ENCODE measurements at places on chromosomes 5 and 9.

- no peak for DNase-seq
These were observed 180.6 kb downstream of the GABRG2 start for GRCh38 chr5:162248107-162248713.

GRCh38 chr9:13282998-13283397, 3.5 kb upstream of the MPDZ start:
- DNase-seq = no peak

DNA sequence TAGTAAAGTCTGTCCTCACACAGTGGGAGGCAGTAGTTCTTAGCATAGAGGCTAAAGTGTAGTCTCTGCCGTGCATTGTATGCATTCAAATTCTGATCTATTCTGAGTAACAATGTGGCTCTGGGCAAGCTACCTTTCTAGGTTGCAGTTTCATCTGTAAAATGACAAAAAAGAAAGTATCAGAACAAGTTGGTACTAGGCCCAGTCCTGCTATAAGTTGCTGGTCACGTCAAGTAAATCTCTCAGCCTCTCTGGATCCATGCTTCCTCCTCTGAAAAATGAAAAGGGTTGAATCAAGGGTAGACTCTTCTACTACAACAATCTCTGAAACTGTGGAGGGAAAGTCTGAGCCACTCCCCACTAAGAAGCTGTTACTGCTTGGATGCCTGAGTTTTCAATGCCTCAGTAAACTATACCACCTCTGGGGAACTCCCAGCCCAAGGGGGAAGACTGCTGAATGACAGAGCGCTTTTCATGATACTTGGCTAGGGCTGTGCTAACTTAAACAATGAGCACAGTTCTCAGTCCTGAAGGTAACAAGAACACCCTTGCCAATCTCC, 34.5 kb upstream of the SPARC start:
- DNase-seq = no peak

DNA sequence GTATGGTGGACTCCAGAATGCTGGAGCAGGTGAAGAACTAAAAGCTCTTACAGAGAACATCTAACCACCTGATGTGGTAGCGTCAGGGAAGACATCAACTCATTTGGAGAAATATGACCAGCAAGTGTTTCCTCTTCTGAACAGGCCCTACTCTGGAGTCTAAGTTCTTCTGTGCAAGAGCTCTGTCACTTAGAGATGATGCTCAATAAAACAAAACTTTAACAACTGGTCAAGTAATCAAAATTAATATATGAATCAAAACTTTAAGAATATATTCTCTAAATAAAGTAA, 85.8 kb downstream of the CYFIP2 start:
- no peak for DNase-seq

- no peak for DNase-seq
These were observed 9.6 kb downstream of the FBXO38 start for GRCh38 chr5:148393390-148393741.

DNA sequence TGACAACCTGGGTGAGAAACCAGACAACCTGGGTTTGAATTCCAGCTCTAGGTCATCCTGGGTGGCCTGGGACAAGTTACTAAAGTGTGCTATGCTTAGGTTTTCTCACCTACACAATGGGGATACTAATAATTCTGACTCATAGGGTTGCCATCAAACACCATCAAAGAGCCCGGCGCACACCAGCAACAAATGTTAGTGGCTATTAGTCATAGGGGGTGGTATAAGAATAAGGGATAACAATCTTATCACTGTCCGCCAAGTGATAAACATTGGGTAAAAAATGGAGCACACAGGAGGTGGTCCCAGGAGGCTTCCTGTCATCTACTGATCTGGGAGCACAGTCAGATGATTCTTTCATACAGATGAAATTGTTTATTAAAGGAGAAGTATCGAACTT, 61.4 kb upstream of the AFAP1L1 start:
- no peak for DNase-seq

DNA sequence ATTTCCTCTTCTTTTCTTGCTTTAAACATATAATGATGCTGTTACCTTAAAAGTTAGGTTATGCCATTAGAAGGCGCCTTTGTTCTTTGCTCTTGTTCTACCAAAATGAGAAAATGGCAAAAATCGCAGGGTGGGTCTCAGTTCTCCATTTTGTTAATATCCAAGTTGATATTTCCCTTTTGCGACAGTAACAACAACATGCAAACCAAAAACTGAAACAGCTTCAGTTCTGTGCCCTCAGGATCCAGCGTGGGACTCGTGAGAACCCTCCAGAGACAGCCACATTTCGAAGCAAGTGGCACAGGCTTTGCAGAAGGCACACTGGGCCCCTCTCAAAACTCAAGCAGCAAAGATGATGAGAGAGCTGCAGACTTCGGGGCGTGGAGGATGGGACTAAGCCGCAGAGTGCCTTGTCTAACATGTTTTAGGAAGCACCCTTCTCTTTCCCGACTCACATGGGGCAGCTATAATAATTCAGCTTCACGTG, 33.0 kb upstream of the LCP2 start:
- DNase-seq = no peak

DNA sequence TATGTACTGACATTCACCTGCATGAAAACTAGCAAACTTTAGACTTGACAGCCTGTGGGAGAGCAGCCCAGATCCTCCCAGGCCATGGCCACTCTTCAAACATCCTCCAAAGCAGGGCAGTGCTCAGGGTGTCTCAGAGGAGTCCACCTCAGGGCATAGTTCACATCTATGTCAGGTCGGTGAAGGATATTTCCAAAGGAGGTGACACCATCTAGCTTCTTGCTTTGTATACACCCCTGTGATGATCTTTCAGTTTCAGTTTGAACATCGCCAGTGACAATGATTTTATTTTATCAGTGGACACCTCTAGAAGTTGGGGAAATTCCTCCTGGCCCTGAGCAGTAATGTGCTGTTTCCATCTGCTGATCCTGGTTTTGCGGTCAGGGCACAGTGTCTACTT, 20.1 kb downstream of the CDK20 start:
- no peak for DNase-seq

DNA sequence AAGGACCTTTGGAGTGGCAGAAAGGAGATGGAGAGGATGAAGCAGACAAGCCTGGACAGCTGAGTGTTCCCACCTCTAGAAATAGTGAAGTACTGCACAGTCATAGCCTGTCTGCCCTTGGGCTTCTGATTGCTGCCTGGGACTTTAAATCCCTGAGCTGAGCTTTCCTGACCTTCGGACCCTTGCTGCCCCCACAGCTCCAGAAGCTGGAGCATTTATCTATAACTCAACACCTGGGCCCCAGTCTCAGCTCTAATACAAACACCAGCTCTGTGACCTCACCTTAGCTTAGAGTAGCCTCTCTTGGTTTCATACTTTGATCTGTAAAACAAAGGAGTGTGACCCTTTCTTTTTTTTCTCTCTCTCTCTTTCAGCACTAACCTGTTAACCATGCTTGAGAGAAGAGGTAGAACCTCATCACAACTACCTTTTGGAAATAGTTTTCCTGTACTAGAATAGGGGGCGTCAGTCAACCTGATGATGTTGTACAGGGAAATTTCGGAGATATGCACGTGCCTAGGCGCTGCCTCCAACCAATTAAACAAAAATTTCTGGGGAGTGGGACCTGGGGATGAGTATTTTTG, 25.4 kb upstream of the ELL2 start:
- no peak for DNase-seq
